ENCODE measurements at places on chromosomes 6 and 20.

DNA sequence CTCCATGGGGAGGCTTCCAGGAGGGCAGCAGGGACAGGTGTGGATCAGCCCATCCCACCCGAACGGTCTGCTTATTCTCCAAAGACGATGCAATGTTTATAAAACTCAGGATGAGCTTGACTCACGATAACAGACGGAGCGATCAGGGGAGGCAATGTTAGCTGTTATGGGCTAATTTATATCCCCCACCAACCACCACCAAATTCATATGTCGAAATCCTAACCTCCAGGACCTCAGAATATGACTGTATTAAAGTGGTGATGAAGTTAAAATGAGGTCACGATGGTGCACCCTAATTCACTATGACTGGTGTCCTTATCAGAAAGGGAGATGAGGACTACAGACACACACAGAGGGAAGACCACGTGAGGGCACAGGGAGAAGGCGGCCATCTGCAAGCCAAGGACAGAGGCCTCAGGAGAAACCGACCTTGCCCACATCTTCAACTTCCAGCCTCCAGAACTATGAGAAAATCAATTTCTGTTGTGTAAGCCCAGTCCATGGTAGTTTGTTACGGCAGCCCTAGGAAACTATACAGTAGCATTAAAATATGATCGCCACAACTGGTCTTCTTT, 7.0 kb downstream of the ADTRP start:
- peak; percentile 25 for DNase-seq

DNA sequence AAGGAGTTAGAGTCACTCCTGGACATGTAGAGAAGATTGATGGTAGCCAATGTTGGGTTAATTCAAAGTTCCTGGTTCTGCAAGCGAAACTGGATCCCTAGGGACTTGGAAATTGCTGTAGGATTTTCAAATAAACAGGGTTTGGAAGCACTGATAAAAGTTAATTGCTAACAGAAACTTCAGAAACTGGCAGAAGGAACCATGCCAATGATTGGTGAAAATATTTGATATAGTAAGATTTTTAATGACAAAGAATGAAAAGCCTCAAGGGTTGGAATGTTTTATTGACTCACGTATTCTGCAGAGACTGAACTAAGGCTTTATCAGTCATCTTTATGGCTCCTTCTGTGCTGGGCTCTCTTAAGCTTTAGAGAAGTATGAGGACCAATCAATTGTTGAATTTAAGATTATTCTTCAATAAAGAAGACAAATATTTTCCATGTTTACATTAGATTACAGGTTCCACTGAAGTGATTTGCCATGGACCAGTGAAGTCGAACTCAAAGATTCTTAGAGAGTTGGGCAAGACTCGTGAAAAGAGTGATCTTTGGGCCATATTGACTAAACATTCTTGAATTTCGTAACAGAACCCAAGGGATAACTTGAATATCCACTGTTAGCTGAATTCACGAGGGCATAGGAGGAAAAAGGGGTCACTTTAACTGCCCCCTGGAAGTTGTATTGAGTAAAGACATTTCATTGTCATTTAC, 371.4 kb downstream of the HDGFL1 start:
- no peak for DNase-seq

GRCh38 chr6:125587666-125588632, 161.5 kb upstream of the HEY2 start:
- DNase-seq: no peak

DNA sequence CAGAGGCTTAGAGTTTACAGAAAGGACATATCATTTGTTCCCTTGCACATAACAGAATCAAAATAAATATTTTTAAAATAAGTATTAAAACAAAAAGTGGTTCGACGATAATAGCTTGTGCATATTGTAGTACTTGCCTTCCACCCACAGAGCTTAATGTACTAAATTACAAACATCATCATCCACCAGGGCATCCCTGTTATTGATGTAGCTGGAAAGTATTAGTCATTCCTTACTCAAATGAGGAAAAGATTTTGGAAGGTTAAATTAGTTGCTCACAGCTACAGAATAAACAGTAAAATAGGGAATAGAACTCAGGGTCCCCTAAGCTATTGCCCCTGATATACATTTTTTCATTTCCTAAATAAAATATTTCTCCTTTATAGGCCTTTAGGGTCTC, 150.3 kb downstream of the PTPRK start:
- no peak for DNase-seq

GRCh38 chr6:143698329-143698728, 20.6 kb downstream of the PHACTR2 start:
- DNase-seq: no peak

DNA sequence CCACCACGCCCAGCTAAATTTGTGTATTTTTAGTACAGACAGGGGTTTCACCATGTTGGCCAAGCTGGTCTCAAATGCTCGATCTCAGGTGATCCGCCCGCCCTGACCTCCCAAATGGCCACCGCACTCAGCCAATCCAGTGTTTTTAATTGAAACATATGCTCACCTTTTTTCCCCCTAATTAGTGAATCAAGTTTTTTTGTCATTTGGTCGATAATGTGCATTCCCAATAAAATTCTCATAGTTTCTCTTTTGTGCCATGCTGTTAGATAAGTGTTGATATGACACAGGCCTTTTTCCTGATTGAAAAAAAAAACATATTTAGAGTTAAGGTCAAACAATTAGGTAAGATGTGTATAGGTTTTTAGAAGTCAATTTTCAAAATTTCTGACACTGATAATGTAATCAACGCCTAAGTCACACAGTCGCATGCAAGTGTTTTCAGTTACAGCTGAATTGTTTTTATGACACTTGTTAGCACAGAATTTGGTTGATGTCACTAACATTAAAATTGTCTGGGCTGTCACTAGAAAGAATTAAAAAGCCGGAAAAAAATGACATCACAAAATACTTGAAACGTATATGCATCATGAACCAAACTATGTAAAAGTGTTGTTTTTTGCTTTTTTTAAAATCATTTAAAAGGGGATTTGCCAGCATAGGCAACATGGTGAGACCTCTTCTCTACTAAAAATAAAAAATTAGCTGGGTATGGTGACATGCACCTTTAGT, 21.9 kb downstream of the ZNF217 start:
- no peak for DNase-seq

GRCh38 chr20:62405981-62406513, 1.0 kb downstream of the CABLES2 start:
- DNase-seq: no peak

GRCh38 chr20:33900521-33901131, 89.5 kb downstream of the CHMP4B start:
- DNase-seq: no peak

DNA sequence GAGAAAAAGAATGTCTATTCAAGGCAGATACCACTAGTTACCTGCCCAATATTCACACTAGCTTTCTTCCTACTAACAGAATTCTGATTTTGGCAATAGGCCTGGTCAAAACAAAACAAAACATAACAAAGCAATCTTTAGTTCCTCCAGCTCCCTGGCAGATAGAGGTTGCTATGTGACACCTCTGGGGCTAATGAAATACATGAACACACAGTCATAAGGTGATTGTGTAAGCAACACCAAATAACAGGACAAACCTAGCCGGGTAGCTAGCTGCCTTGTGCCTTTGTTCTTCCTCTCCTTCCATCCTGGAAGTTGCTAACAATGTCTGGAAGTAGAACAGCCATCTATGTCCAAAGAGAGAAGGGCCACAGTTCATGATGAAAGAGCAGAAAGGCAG, 6.0 kb upstream of the HMGN3 start:
- DNase-seq: no peak

GRCh38 chr6:111832833-111833418, 40.3 kb downstream of the FYN start:
- DNase-seq: no peak

Measured in ACHN (cell line).